Activated T-cell treated with anti-CD3 and anti-CD28 coated beads, Interleukin-2, amount 50 U/mL, for 72 hours (primary cell): ENCODE measurements at places on chromosomes 6 and 20. TPM values are rescaled to one million over a fixed set of nuclear protein-coding genes. Genes with fewer than 3 reads are reported as not detected.

Gene ZNF391
- total RNA-seq = 3.9 TPM

Gene CLPSL1
- not detected for total RNA-seq

Gene NR2E1
- total RNA-seq = not detected

Gene ACSS1
- total RNA-seq = 18.2 TPM

Gene CALHM6
- total RNA-seq = 5.3 TPM

Gene HLA-DOA
- 3.9 TPM for total RNA-seq

Gene FAM210B
- total RNA-seq = 4.9 TPM

Gene RIPOR2
- 69.7 TPM for total RNA-seq

Gene CCN6
- total RNA-seq = 0.25 TPM

Gene PLTP
- total RNA-seq = 8.9 TPM

Gene GRM1
- total RNA-seq = not detected

Gene MATN4
- 5.1 TPM for total RNA-seq

Gene C6orf132
- 0.65 TPM for total RNA-seq

Gene CST5
- total RNA-seq = not detected

Gene SLC52A3
- total RNA-seq = not detected

Gene SRXN1
- 5.6 TPM for total RNA-seq

Gene TREM2
- total RNA-seq = not detected

Gene SEL1L2
- not detected for total RNA-seq

Gene ESR1
- 1.3 TPM for total RNA-seq

Gene BLOC1S5
- total RNA-seq = 37.1 TPM

Gene TXLNB
- total RNA-seq = 0.22 TPM

Gene KLC4
- 36.9 TPM for total RNA-seq

Gene FAM83C
- not detected for total RNA-seq

Gene TDP2
- 58.3 TPM for total RNA-seq

Gene MTO1
- total RNA-seq = 49.6 TPM

Gene FNDC1
- total RNA-seq = 0.30 TPM

Gene B3GAT2
- not detected for total RNA-seq

Gene TP53INP2
- 9.9 TPM for total RNA-seq

Gene SLC35D3
- total RNA-seq = not detected
